ENCODE measurements at places on chromosomes 13 and 19.

DNA sequence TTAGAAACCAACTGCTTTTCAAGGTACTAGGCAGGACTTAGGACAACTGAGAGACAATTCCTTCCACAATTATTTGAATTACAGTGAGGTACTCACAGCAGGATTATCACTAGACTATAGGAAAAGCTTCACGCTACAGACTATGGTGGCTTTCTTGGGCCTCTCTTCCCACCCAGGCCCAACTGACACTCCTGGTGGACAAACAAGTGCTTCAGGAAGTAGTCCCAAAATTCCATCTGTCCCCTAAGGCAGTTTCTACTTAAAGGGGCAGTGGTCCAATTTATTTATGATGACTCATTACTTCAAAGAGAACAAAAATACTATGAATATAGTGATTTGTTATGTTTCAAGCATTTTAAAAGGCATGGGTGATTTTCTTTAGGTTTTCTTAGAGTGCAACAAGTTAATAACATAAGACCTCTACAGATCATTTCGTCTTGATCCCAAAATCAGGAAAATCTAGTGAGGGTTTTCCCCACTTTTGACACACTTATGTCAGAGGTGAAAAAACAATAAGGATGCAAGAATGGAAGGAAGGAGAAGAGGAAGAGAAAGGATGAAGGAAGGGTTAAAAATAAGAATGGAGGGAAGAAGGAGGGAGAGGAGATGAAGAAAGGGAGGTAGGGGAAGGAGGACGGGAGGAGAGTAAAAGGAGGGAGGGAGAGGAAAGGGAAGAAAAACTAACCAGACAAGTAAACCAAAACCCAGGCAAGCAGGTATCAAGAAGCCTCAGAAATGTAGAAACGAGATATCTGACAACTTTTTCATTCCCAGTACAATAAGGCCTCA is 100.7 kb downstream of the SERP2 start:
- DNase-seq, result no peak

- DNase-seq, result no peak
Observed at GRCh38 chr13:80337288-80338081, 3.4 kb downstream of the SPRY2 start.

DNA sequence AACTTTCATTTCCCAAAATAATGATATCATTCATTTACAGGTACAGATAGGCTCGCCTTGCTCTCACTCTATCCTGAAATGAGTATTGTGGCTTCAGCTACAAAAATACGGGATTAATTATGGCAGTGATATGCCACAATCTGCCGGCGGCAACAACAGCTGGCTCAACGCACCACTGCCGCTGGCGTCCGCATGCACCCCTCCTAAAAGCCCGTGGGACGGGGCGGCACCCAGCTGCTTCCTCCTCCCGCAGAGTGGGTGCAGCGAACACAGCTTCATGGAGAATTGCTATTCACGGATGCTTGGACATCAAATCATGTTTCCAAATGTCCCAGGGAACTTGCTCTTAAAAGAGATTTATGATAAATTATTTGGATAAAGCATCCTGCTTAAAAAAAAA is 266.8 kb downstream of the TEX29 start:
- no peak for DNase-seq

DNA sequence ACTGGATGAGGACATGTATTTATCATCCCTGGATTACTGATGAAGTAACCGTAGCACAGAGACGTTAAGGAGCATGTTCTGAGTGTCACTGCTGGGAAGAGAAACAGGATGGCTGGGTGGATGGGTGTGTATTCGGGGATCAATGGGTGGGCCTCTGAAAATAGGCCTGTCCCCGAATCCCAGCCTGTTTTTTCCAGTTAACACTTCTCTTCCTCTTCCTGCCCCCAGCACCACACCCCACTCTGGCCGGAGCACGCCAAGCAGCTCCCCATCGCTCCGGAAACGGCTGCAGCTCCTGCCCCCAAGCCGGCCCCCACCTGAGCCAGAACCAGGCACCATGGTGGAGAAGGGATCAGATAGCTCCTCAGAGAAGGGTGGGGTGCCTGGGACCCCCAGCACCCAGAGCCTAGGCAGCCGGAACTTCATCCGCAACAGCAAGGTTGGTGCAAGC is 8.8 kb downstream of the GRAMD1A start:
- no peak for DNase-seq

- DNase-seq, result no peak
Observed at GRCh38 chr13:18954254-18954653, 227.4 kb downstream of the TUBA3C start.

DNA sequence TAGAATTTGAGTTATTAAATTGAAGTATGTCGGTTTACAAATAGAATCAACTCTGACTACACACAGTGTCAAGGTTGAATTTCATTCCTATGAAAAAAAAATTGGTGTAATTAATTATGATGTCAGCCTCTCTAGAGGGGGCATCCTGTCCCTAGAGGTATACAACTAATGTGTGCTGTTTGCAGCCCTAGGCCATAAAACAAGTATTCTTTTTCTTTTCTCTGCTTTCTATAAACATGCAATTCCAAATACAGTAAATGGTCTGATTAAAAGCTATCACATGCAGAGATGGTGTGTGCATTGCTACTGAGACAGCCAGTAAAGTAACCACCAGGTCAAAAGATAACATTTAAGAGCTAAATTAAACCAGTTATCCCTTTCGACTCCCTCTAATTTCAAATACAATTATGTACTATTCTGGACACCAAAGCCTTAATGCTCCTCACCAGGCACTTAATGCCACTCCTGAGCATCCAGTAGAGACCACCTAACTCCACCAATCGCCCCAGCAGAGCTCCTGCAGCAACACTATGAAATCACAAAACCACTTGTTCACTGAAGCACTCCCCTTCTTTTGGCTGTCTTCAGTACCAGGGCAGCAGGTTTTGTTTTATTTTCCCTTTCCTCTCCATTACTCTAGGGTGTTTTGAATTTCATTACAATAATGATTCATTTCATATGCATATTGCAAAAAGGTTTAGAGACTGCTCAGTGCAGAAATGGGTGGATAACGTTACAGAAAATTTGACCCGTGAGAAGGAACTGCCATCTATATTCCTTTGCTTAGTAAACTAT is 426.9 kb downstream of the PCDH9 start:
- no peak for DNase-seq

DNA sequence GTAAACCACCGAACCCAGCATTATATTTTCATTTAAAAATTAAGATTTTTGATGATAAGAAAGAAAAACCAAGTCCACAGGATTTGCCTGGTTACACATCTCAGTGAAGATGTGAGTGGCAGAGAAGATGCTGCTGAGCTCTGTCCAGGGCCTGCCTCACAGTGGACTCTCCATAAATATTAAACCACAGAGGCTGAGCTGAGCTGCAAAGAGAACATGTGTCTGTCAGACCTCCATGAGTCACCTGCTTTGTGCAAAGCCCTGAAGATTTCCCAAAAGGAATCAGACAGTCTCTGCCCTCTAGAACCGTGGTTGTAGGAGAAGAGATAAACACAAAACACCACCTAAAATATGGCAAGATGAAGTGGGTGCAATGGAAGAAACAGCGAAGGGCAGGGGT is 127.2 kb upstream of the TSC22D1 start:
- no peak for DNase-seq

- DNase-seq, result no peak
Observed at GRCh38 chr19:4754248-4754647, 30.6 kb upstream of the DPP9 start.

- DNase-seq, result no peak
Observed at GRCh38 chr13:84050536-84050935, 168.3 kb upstream of the SLITRK1 start.

GRCh38 chr19:51246164-51246552 is 4.7 kb upstream of the SIGLECL1 start:
- DNase-seq, result no peak

DNA sequence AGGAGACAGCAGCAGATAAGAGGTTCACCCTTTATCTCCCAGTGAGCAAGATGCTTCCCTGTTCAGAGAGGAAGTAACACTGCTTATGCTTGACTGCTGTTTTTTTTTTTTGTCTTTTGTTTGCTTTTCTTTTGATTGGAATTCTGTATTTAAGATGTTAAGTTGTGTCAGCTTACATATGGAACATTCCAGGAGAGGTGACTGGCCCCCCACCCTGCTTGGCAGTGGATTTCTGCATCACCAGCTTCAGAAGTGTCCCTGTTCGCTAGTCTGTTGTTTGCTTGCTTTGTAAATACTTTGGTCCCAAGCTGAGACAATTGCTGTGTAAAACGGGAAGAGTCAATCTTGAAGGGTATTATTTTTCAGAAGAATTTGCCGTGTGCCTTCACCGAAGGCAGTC is 43.0 kb downstream of the IFT88 start:
- no peak for DNase-seq

DNA sequence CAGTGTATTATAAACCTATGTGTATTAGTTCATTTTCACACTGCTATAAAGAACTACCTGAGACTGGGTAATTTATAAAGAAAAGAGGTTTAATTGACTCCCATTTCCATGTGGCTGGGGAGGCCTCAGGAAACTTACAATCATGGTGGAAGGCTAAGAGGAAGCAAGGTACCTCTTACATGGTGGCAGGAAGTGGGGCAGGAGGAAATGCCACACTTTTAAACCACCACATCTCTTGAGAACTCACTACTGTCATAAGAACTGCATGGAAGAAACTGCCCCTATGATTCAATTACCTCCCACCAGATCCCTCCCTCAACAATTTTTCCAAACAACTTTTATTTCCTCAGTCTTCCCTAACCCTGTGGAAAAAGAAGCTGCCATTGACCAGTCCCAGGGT is 14.5 kb upstream of the TPP2 start:
- DNase-seq, result no peak

- no peak for DNase-seq
Observed at GRCh38 chr19:57934820-57935665, at the start of gene ZNF418. Gene ZNF418, minus strand, starts transcription at chr19:57935402. Its CDS starts 1,580 bp downstream, at chr19:57933822.

DNA sequence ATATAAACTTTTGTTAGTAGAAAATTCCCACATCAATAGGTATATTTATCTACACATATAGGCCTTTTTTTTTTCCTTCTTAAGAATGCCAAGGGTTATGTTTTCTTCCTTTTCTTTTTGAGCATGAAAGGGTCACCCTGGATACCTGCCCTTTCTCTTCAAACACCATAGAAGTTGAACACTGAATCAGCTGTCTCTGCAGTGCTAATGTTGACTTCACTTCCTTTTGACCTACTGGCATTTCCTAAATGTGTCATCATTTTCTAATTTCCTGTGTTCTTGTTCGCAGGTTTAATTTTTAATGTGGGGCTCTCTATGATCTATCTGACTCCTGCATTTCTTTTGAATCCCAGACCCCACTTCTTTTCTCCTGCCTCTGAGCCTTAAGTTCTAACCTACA is 532.0 kb downstream of the GPC6 start:
- DNase-seq, result no peak

DNA sequence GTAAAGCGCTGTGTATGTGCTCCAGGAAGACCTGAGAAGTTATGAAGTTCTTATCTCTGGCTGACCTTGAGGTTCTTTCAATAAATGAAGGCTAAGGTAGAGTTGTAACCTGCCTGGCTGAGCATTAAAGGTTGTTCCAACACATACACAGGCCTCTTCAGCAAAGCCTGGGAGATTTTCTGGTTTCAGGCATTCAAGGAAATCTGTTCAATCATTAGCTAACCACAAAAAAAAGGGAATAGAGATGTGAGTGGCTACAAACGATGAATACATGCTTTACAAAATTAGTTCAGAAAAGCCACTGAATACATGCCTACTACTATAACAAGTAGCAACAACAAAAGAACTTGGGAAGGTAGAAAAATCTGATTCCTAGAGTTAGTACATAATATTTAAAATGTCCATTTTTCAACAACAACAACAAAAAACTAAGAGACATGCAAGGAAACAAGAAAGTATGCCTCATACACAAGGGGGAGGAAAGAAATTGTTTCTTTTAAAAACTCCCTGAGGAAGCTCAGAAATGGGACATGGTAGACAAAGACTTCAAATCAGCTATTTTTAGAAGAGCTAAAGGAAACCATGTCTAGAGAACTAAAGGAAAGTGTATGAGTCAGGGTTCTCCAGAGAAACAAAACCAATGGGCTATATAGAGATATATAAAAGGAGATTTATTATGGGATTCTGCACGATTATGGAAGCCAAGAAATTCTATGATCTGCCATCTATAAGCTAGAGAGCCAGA is 191.5 kb upstream of the IPO5 start:
- no peak for DNase-seq

DNA sequence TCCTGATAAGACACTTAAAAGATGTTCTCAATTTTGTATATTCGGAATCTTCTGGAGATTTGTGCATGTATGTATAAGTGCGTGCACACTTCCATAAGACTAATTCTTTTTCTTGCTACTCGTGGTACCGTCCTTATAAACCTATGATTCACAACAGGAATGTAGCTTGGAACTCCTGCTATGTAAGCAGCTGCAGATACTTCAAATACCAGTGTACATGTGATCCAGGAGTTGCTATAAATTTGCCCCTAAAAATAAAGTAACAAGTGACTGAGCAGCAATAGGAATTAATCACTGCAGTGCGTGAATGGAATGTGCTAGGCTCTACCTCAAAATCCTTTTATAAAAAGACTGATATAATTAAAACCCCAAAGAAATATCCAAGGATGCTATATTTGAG is 214.9 kb downstream of the KLF5 start:
- no peak for DNase-seq

Measured in effector CD8-positive, alpha-beta T cell (primary cell).